ENCODE measurements at places on chromosomes 5 and 9.

GRCh38 chr5:102832445-102832844 lies 77.3 kb downstream of the PAM start:
- no peak for DNase-seq

- DNase-seq = no peak
These were observed 62.2 kb downstream of the EPB41L4B start for GRCh38 chr9:109258481-109259302.

DNA sequence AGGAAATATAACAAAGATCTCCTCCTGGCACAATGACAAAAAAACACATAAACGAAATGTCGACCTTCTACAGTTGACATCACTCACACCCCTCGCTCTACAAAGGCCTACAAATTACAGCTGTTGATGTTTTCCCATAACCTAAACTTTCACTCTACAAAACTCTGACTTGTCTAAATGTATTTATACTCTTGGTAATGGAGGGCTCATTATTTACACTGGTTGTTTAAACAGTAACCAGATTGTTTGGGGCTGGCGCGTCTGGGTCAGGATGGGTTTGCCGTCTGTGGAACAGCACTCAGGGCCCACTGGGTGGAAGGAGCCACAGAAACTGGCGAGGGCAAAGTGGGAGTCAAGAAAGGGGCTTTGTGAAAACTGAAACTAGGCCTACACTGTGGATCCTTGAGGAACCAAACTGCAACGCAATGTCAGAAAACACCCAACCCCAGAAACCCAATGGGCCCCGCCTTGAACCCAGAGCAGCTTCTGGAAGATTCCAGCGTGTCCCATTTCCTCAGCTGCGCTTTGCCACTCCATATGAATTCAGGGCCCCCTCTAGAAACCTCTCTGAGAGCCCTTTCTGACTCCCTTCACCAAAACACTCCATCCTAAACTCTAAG lies 136.7 kb downstream of the ROR2 start:
- DNase-seq = no peak

- no peak for DNase-seq
These were observed 39.4 kb downstream of the BICD2 start for GRCh38 chr9:92725266-92725545.

DNA sequence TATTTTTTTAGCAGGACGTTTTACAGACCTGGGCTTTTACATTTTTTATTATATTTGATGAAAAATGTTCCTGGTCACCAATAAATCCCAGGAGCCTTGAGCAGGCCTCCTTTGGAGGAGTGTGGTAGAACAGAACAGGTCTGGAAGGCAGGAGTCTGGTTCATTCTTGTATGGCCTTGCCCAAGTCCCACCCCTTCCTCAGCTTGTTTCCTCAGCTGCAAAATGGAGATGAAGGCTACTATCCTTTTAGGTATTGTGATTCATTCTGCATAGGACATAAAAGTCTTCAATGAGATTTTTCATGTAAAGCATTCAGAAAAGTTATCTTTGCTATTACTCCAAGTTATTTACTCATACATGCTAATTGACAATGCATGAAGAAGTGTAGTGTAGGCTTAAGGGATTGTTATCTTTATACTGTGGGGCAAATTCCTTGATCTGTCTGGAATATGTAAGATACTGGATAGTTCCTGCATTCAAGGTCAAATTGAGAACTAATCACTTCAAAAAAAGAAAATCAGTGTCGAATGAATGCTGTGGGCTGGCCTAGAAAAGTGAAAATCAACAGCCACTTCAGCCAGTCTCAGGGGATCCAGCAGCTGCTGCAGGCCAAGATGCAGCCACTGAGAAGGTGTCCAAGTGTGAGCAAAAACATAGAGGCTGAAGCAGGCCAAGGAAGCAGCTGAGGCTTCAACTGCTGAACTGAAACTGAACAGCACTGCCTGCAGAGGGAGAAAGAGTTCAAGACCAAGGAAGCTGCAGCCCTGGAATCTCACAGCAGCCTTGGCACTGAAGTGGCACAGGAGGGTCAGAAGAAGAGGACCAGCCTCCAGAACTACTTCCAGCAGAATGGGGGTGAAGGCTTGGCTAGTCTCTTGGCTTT lies 15.5 kb upstream of the SLC36A3 start:
- peak; percentile 14 for DNase-seq

GRCh38 chr5:82590112-82590511 lies 312.0 kb upstream of the RPS23 start:
- no peak for DNase-seq

DNA sequence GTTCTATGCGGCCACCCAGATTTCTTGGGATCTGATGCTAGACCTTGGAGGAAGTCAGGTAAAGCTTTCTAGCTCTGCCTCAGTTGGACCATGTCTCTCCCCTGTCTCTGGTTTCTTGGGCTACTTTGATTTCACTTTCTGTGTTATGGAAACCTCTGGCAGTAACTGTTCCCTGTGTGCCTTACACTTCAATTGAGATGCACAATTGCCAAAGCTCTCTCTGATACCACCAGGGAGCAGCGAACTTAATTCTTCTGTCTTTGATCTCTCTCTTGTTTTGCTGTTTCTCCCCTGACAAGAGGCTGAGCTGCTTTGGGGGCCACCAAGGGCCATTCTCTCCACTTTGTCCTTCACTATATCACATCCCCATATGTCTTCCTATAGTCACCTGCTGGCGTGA lies 61.4 kb downstream of the PGM5 start:
- no peak for DNase-seq

DNA sequence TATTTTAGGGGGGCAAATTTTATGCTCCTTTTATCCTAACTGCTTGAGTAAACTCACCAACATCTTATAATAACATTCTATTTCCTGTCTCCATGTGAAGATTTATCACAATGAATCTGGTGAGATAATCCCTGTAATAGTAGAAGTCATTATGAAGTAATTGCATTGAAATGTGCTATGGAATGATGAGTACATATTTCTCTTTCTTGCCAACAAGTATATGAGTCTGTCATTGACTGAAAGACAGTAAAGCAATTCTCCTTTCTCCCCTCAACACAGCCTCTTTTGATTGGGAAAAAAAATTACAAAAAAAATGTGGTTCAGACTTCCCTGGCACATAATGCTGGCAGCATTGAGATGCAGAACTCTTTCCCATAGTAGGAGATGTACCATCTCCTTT lies 459.2 kb upstream of the RGMB start:
- no peak for DNase-seq

DNA sequence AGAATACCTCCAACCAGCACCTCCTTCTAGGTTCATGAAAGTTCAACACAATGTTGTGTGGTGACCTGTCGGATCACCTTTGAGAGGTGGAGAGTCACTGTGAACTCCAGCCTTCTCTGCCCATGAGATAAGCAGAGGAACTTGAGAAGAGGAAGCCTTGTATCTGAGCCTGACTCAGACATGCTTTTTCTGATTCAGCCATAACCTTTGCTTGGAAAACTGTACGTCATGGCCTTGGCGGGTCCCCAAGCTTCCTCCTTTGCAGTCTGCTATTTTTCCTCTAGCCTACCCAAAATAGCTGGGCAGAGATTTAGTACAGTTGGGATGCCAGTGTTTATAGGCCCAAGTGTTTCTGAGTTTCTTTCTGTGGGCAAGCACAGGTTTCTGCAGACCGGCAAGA lies 274.7 kb downstream of the CETN3 start:
- peak; percentile 91 for DNase-seq

- DNase-seq = peak; percentile 45
These were observed 128.3 kb upstream of the CCNH start for GRCh38 chr5:87541033-87541432.

GRCh38 chr5:127311781-127312525 lies 21.4 kb downstream of the MEGF10 start:
- DNase-seq = no peak

DNA sequence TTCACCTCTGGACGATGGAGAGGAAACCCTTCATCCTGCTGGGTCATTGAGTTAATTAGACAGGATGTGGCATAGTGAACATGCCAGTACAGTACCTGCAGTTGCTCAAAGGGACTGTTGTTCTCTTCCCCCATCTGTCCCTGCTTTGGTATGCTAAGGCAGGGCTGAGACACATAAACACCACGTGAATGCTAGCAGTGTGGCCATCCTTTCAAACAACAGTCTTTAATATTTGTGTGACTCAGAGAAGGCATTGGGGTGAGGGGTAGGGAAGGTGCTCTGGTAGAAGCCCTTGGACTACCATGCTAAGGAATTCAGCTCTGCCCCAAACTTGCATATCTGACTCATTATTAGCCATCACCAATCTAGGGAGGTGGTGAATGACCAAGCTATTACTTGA lies 180.2 kb upstream of the ZNF618 start:
- no peak for DNase-seq

- no peak for DNase-seq
These were observed 26.4 kb downstream of the IL9 start for GRCh38 chr5:135869276-135869675.

DNA sequence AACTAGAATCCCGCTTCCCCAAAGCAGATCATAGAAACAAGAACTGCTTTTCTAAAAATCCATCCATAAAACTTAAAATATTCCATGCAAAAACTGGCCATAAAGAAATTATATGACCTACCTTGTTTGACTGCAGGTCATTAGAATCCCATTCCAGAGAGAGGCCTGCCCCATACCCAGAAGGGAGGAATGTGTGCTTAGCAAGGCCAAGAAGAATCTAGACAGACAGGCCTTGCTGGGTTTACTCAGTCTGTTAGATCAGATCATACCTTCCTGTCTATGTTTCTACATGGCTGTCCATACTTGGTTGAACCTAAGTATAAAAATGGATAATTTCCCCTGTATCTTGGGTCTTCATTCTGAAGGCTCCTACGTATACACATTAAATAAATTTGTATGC lies 358.8 kb upstream of the TRPC7 start:
- no peak for DNase-seq

DNA sequence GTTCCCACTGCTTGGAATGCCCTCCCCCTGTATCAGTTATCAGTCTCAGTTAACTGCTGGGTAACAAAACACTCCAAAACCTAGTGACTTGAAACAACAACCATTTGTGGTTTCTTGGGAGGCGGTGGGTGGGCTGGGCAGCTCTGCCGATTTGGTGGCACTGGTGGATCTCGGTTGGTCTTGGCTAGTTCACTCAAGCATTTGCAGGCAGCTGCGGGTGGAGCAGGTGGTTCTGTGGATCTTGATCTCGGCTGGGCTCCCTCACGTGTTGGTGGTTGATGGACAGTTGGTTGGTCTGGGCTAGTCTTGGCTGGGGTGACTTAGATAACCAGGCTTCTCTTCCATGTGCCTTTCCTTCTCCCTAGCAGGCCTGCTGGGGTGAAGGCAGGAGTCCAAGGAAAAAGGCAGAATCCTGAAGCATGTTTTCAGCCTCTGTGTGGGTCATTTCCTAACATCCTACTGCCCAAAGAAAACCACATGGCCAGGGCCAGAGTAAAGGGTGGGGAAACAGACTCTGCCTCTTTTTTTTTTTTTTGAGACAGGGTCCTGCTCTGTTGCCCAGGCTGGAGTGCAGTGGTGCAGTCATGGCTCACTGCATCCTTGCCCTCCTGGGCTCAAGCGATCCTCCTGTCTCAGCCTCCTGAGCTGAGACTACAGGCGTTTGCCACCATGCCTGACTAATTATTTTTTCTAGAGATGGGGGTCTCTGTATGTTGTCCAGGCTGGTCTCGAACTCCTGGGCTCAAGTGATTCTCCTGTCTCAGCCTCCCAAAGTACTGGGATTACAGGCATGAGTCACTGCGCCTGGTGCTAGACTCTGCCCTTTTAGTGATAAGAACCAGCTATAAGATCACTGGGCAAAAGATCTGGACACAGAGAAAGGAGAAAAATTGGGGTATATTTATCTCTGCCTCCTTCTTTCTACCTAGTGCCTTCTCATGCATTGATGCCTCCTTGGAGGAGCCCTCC lies 183.7 kb downstream of the RGS3 start:
- DNase-seq = no peak

DNA sequence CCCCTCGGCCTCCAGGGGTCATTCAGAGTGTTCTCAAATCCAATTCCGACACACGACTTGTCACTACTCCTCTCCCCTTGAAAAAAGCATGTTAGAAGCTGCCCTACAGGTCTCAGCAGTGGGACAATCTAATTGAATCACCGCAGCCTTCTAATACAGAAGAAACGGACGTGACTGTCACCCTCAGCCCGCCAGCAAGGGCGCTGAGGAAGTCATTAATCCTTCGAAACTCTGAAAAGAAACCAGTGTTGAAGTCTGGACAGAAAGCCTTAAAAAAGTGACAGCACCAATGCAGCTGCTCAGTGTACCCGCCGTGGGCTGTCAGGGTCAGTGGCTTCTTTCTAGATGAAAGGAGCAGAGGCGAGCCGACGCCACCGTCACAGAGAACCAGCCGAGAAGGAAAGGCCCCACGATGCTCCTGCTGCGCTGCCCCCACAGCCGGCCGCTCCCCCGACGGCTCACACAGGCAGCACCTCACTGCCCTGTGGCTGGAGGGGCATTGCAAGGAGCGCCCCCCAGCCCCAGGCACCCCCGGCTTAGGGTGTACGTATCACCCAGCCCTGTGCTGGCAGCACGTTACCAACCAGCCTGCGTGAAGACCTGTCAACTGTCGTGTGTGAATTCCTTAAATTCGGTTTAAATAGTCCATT lies 5.7 kb downstream of the BRD3OS start:
- no peak for DNase-seq

DNA sequence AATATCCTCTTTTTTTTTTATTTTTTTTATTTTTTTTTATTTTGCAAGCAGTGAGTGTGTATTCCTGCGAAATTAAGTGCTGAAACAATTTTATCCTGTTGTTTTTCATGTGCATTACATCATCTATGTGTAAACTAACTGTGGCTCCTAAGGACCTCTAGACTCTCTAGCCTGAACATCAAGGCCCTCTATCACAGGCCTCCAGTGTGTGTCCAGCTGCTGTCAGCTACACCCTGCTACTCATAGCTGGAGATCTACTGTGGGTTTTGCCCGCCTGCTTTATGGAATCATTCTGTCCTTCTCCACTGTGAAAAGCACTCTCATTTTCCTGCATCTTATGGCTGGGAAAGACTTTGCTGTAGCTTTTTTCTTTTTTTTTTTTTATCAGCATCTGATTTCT lies 157.8 kb downstream of the KCTD16 start:
- no peak for DNase-seq

GRCh38 chr9:89640361-89640760 lies 35.5 kb downstream of the GADD45G start:
- DNase-seq = no peak

DNA sequence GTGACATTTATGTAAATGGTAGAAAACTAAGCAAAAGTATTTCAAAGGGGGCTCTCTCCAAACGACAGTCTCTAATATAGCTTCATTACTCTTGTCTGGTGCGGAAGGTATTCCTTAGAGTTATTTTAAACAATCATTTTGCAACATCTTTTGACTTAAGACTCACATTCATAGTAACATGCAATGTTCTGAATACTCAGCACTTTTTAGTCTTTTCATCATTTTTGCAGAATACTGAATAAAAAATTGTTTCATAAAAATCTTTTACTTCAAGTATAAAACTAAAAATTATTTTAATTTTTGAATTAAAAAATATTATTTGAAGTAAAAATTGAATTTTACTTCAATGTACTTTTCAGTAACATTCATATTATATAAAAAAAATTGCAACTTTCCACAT lies 321.1 kb downstream of the PLK2 start:
- no peak for DNase-seq

DNA sequence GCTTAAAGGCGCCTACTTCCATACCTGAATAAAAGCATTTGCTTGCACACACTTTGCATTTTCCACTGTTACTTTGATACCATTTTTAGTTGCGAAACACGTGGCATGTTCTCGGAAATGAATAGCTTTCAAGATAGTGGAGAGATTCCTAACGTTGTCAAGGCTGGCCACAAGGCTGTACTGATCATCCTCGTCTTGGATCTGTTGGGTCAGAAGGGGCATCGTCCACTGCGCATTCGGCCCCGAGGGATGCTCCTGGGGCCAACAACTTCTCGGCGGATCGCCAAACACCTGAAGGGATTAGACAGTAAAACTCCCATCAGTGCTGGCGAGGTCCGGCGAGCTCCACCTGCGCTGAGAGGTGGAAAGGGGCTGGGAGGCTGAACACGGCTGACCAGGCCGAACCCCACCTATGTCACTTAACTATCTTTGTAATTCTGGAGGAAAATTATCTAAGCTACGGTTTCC lies 599 bp downstream of the RAD1 start:
- DNase-seq = peak; percentile 13
